ENCODE measurements at places on chromosomes 4 and X.

- DNase-seq = no peak
Measured at GRCh38 chrX:25872786-25873185, 265.4 kb upstream of the MAGEB18 start.

GRCh38 chr4:8351931-8352367 lies 82.4 kb downstream of the HTRA3 start:
- DNase-seq = no peak

DNA sequence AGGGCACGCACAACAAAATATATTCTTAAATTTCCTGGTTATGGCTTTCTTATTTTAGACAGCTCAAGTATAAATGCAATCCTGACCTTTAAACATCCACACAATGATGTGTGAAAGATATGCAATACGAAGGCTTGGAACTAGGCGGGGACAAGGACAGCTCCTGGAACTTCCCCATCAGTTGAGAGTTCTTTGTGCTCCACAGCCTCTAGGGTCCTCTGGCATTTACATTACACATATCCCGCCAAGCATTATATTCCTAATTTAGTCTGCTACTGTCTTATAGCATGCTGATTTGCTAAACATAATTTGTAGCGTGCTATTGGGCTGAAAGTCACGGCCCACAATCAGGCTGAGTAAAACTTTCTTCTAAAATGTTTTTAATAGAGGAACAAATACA lies 74.4 kb downstream of the FTHL17 start:
- no peak for DNase-seq

DNA sequence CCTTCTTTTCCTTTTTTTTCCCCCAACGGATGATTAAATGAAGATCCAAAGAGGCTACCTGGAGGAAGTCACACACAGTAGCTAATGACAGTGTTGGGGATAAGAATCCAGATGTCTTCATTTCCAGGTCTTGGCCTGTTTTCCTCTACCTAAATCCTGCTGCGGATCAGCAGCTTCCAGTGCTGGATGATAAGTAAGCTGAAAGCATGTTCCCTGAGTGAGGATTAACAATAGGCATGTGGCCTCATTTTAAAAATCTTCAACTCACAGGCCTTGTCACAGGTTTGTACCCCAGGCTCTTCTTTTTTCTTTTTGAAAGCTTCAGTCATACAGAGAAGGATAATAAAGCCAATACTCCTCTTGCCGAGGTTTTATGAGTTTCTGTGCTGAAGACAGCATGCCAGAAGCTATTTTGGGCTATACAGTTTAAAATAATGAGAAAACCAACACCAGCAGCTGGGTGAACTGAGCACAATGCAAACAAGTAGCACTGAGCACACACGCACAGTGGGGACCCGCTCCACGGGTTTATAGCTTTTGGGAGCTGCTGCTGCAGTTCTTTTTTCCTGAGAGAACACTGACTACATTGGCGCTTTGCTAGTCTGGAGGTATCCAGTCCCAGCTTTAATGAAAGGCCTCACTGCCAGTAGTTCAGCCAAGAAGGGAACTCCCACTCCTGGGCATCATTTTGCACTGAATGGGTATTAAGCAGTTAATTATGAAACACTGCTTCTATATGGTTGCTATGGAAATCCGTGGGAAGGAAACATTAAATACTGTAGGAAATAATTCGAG lies 184.2 kb upstream of the CTSO start:
- no peak for DNase-seq

DNA sequence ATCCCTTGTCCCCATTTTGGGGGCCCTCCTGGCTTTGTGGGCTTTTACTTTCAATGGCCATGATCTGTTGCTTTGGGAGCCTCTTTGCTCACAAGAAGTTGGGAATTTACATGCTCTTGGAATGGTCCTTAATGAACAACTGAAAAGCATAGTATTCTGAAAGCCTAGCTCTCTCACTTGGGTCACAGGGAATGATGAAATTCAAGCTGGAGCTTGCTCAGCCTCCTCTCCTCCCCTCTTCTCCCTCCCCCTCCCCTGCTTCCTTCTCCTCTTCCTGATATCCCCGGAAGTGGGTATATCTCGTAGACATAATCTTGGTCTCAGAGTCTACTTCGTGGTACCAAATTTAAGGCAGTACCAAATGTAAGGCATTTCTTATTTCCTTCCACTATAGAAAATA lies 400.6 kb upstream of the NR3C2 start:
- no peak for DNase-seq

GRCh38 chrX:41518841-41519220 lies 71.7 kb downstream of the NYX start:
- DNase-seq = no peak

DNA sequence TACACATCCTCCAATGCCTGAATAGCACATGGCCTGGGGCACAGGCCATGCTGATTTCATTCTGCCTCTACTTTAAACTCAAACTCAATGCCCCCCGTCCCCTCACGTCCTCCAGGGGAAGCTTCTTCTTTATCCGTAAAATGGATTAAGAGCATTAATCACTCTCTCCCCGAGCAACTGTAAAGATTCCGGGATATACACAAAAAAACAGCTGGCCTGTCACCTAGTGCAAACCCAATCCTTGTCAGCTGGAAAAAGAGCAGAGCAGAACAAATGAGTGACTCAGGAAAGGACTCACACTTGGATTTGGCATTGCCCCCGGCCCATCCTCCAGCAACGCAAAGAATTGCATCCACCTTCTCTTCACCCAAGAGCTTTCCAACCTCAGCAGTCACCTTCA lies 7.8 kb downstream of the QDPR start:
- DNase-seq = no peak

DNA sequence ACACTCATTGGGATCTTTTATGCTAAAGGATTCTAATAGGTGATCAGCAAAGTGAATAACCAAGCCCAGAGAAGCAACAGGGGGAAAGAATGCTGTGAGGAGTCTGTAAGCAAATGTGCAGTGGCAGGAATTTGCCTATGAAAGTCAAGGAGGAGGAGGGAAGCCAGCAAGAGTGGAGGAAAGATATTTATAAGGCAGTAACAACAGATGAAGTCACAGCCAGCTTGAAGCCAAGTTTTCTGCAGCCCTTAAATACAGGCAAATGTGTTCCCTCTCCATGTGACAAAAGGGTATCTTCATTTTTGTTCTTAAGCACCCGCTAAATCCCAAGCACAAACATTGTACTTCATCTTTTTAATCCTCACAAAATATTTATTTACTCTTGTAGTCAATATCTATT lies 275.0 kb upstream of the CLNK start:
- DNase-seq = no peak

- no peak for DNase-seq
Measured at GRCh38 chr4:155099231-155099630, 109.2 kb upstream of the NPY2R start.

DNA sequence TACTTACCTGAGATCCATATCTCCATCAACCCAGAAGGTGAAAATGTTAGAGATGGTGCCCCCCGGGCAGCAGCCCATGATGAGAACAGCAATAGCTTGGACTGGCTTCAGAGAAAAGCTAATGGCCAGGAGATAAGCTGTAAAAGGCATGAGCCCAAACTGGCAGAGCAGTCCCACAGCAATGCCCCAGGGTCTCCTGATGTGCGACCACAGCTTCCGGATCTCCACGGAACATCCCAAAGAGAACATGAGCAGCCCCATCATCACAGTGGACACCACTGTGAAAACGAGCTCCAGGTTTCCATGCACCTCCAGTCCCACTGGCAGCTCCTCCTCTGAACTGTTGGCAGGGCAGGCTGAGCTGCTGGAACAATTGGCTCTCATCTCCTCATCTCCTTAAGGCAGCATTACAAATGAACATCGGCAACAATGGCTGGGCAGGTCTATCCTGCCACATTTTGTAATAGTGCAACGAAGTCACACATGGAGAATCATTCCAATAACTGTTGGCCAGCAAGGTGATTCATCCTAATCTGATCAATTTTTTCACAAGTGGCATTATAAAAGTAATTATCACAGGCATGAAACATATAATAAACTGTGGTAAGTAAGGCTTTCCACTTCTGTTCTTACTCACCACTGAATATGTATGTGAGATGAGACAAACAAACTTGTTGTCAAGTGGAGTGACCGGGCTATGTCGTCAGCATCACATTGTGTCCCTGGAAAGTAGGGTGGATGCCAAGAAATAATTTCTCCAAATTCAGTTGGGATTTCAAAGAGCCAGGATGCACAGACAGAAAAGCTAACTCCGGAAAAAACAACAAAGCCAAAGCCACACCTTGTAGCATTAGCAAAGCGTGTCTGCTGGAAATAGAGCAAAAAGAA lies at the start of gene SLC10A6:
Gene SLC10A6, minus strand, starts transcription at position 653 of the 888 bp plus-strand sequence. Its CDS starts 269 bp downstream, at position 384.
- no peak for DNase-seq

DNA sequence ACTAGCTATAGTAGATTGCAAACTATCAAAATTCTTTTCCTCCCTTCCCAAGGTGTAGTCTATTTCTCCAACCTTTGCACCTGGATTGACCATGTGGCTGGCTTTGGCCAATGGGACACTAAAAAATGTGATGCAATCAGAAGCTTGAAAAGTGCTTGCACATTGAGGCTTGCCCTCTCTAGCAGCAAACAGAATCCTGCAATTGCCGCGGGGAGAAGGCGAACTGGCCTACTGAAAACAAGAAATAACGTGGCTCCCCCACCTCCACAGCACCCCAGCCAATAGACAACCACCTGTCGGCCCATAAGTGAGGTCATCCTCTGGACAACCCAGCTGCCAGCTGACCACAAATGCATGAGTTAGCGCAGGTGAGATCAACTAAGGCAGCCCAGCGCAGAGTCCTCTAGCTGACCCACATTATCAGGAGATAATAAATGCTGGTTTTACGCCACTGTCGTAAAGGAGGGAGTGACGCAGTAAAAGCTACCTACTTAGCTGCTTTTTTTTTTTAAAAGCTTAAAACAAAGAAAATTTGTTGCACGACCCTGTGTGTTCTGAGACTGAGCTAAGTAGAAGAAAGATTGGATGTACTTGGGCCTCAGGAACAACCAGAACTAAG lies 95.2 kb downstream of the GK start:
- DNase-seq = no peak

DNA sequence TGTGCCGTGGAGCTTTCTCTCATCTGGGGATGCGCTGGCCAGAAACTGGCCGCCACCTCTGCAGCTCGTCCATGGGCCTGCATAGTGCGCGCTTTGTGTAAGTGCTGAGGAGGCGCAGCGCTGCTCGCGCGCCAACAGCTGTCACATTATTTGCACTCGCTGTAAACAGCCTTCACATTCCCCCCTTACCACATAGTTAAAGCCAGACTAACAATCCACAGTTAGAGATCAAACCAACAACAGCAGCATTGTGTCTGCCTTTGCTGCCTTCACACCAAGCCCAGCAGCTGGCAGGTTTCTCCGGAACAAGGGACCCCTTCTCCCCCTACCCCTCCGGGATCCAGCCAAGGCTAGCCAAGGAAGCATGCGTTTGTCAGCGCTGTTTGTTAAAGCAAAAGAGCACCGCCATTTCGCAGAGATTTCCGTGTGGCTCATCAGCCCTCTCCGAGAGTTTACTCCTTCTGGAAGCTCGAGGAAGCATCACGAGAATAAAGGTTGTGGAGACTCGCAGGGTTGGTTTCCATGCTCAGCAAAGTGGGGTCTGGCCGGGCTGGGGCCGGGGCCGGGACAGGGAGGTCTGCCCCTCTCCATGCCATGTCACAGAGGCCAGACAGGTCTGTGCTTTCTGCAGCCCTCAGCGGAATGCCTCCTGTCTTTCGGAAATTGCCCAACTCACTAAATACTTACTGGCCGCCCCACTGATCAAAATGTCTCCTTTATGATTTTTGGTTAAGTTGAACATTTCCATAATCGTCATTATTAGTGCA lies 11.0 kb downstream of the BCOR start:
- DNase-seq = no peak

DNA sequence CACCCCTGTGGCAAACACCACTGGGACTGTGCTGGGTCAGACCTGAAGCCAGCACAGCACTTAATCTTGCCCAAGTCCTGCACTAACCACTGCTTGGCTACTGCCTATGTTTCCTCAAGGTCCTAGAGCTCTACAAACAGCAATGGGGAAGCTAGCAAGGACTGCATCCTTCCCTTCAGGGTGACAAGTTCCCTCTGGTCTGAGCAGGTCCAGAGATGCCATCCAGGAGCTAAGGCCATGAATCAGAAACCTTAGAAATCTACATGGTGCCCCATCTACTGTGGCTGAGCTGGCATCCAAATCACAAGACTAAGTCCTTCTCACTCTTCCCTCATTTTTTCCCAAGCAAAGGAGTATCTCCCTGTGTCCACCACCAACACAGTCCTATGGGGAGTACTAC lies 239.7 kb upstream of the UGT8 start:
- DNase-seq = no peak

- DNase-seq = no peak
Measured at GRCh38 chr4:76377911-76378310, 43.0 kb downstream of the CCDC158 start.

- DNase-seq = no peak
Measured at GRCh38 chrX:133468051-133468450, 52.8 kb upstream of the GPC4 start.

- DNase-seq = no peak
Measured at GRCh38 chr4:173094739-173095421, 73.7 kb upstream of the GALNT7 start.

GRCh38 chrX:119516157-119516702 lies 48.0 kb downstream of the SLC25A5 start:
- no peak for DNase-seq

DNA sequence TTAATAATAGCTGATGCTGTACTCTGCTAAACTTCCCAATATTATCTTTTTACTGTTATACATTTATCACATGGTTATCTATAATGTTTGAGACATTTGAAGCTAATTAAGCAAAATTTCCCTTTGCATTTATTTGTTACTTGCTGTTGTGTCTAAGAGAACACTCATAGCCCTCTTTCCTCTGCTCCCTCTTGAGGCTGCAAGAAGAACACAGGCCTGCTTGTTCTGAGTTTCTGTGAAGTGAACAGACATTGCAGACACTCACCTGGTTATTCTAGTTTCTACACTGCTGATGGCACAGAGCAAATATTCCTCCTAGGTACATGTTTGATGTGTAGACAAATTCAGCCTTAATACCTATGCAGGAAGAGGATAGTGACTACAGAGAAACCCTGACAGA lies 367.8 kb downstream of the GASK1B start:
- no peak for DNase-seq

GRCh38 chrX:37904833-37905232 lies 57.5 kb upstream of the DYNLT3 start:
- no peak for DNase-seq

- DNase-seq = no peak
Measured at GRCh38 chr4:152348670-152349069, 187.2 kb downstream of the FBXW7 start.

DNA sequence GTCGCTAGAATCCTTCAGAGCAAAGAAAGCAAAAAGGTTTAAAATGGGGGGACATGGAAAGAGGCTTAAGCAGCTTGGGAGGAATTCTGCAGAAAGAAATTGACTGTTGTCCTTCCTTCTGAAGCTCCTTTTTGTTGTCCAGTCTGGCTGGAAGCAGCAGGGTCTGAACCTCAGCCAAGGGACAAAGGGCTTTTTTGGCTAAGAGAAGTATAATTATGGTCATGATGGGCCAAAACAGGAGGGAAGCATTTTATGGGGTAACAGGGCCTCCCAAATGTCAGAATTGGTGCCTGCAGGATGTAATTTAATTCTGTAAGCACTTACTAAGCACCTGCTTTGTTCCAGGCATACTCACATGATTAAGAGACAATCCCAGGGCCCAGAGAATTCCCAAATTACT lies 74.2 kb upstream of the CPEB2 start:
- no peak for DNase-seq

- DNase-seq = no peak
Measured at GRCh38 chr4:26377328-26378311, 56.8 kb downstream of the RBPJ start.

All from C1 segment of cervical spinal cord (tissue), 14 donors.